ENCODE measurements at places on chromosomes 3 and 15.

- DNase-seq, result no peak
Measured at GRCh38 chr15:73240866-73241499, 127.8 kb downstream of the HCN4 start.

DNA sequence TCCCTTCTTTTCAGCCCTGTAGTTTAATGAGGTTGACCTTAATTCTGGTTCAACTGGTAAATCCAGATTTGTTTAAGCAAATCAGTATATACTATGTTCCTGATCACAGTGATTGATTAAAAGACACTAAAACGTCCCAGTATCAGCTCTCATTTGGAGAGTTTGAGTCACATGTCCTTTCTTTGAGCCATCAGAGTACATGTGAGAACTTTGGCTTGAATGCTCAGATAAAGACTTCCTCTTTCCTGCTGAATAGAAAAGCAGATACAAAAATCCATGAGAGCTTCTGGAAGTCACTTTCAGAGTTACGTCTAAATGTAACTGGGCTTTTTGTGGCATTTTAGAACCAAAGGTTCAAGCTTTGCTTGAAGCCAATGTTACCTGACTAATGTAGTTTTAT, 341.8 kb upstream of the SATB1 start:
- no peak for DNase-seq

DNA sequence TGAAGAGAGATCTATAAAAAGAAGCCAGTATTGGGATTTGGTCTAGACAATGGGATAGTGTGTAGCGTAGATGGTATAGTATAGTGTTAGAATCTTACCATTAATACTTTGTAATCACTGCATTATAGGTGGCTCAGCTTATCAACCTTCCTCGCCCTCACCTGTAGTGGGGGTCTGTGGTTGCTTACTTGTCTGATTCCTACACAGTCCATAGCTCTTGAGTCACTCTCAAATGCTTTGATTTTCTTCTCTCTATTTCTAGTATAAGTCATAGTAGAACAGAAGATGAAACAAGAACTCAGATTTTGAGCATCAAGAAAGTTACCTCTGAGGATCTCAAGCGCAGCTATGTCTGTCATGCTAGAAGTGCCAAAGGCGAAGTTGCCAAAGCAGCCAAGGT, 115.2 kb downstream of the IL1RAP start:
- DNase-seq, result no peak

- DNase-seq, result no peak
Measured at GRCh38 chr3:79368403-79368802, 399.4 kb downstream of the ROBO1 start.

- peak; percentile 53 for DNase-seq
Measured at GRCh38 chr3:194879991-194880939, 194.6 kb downstream of the FAM43A start.

DNA sequence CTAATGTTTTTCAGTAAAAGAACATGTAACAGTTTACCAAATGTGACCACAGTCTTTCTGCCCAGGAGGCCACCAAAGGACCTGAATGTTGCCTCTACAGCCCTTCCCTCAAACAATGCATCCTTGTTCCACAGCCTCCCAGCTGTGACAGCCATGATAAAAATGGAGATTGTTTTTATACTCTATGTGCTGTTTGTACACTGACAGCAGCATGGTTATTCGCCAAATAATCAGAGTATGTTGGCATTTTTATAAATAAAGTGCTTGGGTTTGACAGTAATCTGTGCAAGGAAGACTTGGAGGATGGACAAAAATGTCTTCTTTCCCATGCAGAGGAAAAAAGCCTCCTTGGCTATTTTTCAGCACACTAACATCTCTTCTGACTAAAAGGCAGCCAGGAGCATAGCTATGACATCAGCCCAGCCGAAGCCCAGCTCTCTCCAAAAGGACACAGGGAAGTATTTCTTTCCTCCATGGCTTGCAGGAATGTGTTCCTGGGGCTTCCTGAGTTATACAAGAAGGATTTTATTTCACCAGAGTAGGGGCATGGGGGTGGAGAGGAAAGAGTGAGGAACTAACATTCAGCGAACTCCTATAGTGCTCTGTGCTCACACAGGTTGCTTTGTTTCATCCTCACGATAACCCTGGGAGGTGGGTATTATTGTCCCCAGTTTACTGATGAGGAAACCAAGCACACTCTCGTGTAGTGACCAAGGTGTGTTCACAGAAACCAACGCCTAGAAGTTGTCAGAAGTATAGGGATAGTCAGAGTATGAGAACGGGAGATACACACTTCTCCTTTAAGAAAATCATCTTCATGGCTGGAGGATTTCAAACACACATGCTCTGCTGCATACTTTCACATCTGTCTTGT, 339.7 kb downstream of the MECOM start:
- no peak for DNase-seq

GRCh38 chr3:18438586-18438985, 13.4 kb upstream of the SATB1 start:
- DNase-seq, result no peak
